ENCODE measurements at places on chromosomes 3 and 15. TPM values are rescaled to one million over a fixed set of nuclear protein-coding genes. Genes with fewer than 3 reads are reported as not detected.

DNA sequence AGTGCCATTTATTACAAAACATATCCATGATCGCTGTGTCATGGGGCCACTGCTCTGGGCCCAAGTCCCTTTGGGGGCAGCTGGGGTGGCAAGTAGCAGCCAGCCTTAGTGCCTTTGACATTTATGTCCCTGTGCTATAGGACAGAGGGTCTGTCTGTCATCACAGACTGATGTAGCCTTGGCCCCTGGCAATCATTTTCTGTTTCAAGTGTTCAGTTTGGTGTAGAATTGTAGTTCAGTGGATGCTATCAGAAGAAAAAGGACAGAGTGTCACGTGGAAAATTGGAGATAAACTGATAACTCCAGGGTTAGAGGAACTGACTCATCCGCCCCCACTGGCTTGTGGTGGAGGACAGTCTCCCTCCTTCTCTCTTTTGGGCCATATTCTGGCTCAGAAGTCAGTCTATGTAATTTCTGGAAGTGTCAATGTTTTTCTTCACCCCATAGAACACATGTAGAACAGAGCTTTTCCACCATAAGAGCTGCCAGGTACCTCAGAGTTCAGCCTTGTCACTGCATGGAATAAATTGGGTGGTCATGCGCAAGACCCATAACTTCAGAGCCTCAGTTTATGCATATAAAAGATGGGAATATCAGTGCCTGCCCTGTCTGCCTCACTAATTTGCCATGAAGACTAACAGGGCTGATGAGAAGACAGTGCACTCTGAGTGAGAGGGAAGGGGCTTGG lies 4.5 kb upstream of the MRPS22 start:
- no peak for DNase-seq

DNA sequence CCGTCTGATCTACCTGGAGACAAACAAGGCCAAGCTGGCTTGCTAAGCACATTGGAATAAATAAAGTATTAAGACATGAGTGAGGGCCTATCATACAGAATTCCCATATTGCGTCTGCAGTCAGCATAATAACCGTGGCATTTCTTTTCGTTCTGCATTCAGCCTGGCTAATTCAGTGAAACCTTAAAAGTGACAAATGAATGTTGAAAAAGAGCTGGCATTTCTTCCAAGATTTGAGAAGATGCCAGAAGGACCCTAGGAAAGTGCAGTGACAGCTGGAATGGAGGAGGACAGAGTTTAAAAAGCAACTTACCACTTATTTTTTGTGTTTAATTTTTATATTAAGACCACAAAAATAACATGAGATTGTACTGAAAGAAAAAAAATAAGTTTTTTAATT lies 67.1 kb downstream of the SUCLG2 start:
- DNase-seq = no peak

- no peak for DNase-seq
Measured at GRCh38 chr3:117955196-117955595, 1079.5 kb downstream of the IGSF11 start.

GRCh38 chr3:112498914-112499711 lies at the start of gene BTLA:
Gene BTLA (minus strand): TSS chr3:112499472. CDS start chr3:112499358, 114 bp downstream.
- DNase-seq = no peak

- DNase-seq = no peak
Measured at GRCh38 chr3:138809500-138810256, 25.1 kb downstream of the PIK3CB start.

DNA sequence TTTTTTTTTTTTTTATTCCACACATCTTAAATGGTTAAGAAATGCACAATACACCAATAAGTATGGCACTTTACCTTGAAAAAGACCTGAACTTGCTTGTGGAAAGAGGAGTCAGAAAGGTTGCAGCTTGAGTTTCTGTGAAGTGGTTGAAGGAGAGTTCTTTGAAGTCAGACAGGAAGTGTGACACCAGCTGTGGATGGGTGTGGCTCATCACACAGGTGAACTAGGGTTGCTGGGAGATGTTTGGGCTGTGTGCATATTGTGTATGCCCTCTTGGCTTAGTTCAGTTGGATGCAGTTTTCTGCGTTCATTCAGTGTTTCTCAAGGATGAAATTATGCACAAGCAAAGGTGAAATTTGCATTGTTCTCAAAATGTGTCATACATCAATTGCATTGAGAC lies 6.3 kb downstream of the AEN start:
- DNase-seq = no peak

GRCh38 chr3:194034346-194035336 lies 101.3 kb upstream of the HES1 start:
- DNase-seq = no peak

GRCh38 chr3:98796334-98796733 lies 33.2 kb downstream of the ST3GAL6 start:
- no peak for DNase-seq

DNA sequence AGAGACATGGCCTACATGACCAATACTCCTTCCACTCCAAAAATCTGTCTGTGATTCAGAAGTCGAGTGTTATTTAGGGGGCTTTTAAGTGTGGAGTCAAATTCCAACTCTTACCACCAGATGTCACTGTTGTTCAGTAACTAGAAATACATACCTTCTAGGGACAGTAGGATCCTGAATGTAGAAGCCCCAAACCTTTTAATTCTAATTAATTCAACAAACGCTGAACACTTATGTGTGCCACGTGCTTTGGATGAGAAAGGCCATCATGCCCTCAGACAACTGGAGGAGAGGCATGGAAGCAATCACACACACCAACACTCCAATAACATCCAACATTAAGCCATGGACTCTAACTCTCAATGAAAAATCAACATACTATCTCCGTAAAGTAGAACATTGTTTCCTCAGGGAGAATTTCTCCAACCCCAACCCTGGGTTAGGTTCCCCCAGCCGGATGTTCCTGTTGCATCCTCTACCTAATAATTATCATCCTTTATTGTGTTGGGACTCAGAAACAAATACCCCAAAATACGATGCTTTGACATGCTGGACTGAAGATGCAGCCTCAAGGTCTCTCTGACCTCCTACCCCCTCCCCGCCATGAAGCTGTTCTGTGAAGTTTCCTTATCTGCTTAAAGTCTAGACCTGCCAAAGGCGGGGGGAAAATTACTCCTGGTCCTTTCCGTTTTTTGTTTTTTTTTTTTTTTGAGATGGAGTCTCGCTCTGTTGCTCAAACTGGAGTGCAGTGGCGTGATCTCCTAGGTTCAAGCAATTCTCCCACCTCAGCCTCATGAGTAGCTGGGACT lies 8.0 kb upstream of the CCDC13 start:
- peak; percentile 57 for DNase-seq

GRCh38 chr15:84714821-84715220 lies 1.1 kb downstream of the SEC11A start:
- DNase-seq = no peak

DNA sequence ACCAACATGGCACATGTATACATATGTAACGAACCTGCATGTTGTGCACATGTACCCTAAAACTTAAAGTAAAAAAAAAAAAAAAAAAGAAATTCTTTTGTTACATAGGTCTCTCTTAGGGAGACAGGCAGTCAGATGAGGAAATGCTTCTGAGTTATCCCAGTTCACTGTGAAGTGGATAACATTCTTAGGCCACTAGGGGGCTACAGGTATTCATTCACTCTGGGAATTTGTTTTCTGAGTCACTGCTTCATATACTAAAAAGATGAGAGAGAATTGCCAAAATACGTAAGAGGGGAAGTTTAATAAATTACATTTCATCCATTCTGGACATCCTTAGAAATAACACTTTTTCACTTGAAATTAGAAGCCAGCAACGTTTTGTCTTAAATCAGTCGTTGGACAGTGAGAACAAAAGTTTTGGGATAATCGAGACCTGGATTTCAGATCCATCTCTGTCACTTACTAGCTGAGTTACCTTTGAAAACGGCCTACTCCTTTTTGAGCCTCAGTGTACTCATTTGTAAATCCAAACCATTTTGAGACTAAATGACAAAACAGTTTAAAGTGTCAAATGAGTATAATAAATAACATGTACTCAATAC lies 738.4 kb upstream of the ALCAM start:
- peak; percentile 21 for DNase-seq

DNA sequence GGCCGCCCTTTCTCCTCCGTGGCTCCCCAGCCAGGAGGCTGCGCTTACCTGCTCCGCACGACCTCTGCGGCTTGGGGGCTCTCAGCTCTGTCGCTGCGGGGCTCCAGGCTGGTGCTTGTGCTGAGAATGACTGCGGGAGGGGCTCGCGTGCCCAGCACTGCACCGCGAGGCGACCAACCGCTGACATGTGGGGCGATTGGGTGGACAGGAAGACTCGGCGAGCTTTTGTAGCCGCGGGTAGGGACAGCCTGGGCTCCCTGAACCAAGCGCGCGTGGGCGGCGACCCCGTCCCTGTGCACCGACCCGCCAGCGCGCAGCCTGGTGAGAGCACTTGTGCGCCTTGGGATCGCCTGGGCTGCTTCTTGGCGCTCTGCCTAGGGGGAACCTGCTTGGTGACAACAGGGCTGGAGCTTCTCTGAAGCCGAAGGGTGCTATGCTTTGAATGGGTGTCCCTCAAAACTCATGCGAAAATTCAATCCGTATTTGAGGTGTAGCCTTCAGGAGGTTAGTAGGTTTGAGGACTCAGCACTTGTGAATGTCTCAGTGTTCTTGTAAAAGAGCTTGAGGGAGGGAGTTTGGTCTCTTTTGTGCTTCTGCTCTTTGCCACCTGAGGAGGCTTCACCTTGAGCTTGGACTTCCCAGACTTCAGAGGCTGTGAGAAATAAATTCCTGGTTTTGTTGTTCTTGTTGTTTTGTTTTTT lies 50.4 kb downstream of the IL12A start:
- DNase-seq = no peak

DNA sequence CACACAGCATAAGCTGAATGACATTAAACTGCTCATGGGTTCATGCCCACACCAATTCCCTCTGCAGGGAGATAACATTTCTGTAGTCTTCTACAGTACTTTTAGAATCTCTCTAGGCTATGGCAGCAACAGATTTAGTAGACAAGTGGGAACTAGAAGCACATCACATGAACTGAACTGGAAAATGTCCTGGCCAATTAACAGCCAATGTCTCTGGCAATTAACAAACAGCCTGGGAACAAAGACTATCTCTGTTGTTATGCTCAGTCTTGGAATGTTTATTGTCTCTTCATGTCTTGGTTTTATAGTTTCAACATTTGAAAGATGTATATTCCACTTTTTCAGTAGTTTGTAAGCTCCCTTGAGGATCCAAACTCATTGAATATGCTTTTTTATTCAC lies 523.2 kb upstream of the NAALADL2 start:
- no peak for DNase-seq

GRCh38 chr15:35305031-35305550 lies 220.0 kb upstream of the NANOGP8 start:
- no peak for DNase-seq

DNA sequence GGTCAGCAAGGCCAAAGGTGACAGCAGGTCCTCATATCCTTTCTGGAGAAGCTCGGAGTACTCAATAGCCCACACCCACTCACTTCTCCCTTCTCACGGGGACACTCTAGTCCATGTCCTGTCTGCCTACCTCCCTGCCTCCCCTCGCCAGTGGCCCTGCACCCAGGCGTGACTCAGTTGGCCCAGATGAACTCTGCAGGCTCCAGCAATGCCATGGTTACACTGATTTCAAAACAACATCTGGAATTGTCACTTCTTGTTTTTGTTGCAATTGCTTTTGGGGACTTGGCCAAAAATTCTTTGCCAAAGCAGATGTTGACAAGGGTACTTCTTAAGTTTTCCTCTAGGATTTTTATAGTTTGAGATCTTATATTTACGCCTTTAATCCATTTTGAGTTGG lies 13.0 kb downstream of the IL16 start:
- DNase-seq = no peak

- DNase-seq = no peak
Measured at GRCh38 chr3:31010491-31010890, 116.0 kb upstream of the GADL1 start.

- no peak for DNase-seq
Measured at GRCh38 chr3:78690766-78691165, 1077.0 kb downstream of the ROBO1 start.

DNA sequence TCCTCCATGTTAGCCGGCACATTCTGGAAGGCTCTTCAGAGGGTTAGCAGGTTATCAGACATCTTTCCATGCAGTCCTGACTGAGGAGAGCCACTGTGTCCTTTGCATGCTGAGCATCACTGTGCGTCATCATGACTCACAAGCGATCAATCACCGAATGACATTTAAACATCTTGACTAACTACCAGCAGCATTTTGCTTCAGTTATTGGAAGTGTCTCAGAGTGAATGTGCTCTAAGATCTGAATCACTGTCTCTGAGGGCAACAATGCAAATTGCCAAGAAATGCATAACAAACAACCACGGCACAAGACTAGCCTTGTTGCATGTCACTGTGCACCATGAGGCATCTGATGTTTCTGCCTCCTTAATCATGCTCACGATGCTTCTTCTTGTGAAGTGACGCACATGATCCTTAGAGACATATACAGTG lies 18.3 kb upstream of the ATP8B4 start:
- no peak for DNase-seq

- DNase-seq = no peak
Measured at GRCh38 chr3:186502138-186502948, 41.8 kb downstream of the CRYGS start.

- no peak for DNase-seq
Measured at GRCh38 chr3:39121621-39122020, 14.1 kb downstream of the TTC21A start.

DNA sequence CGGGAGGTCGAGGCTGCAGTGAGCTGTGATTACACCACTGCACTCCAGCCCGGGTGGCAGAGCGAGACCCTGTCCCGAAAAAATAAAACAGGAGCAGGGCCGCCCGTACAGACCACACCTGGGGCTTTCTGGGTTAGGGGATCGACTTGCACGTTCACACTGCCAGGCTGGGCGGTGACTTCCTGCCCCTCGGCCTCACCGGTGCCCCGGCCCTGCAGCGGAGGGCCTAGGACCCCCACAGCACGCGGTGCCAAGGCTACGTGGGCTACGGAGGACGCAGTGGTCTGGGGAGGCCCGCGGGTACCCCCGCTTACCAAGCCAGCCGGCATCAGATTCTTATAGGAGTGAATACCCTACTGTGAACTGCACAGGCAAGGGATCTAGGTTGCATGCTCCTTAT lies 11.6 kb upstream of the TTC14 start:
- DNase-seq = no peak

GRCh38 chr3:172171396-172172075 lies 132.2 kb downstream of the FNDC3B start:
- DNase-seq = no peak

GRCh38 chr15:95972041-95972553 lies 358.4 kb upstream of the NR2F2 start:
- no peak for DNase-seq

GRCh38 chr3:195815169-195815771 lies 3.5 kb upstream of the MUC4 start:
- DNase-seq = peak; percentile 27

GRCh38 chr3:194642769-194643168 lies 9.6 kb upstream of the TMEM44 start:
- no peak for DNase-seq

GRCh38 chr3:114144909-114145688 lies 33.8 kb downstream of the DRD3 start:
- DNase-seq = no peak

- no peak for DNase-seq
Measured at GRCh38 chr3:142857056-142857455, 31.8 kb downstream of the PCOLCE2 start.

The XCR1 gene
- not detected for total RNA-seq

The FEZF2 gene
- not detected for total RNA-seq

The GOLGA8K gene
- not detected for total RNA-seq

The CFAP100 gene
- total RNA-seq = not detected

The NRG4 gene
- total RNA-seq = 0.95 TPM

The SHF gene
- total RNA-seq = 12.9 TPM

The MYH15 gene
- total RNA-seq = 0.25 TPM

The FILIP1L gene
- total RNA-seq = 22.7 TPM

The CACNA2D3 gene
- not detected for total RNA-seq

The PLOD2 gene
- 53.1 TPM for total RNA-seq

The MAP2K1 gene
- total RNA-seq = 64.1 TPM

The ZNF660 gene
- total RNA-seq = not detected

The MUSTN1 gene
- 1.8 TPM for total RNA-seq

The CRABP1 gene
- 116 TPM for total RNA-seq

The FBXL22 gene
- not detected for total RNA-seq

Data from Caco-2 (cell line).